ENCODE measurements at places on chromosomes 3 and 15. TPM values are rescaled to one million over a fixed set of nuclear protein-coding genes. Genes with fewer than 3 reads are reported as not detected.

DNA sequence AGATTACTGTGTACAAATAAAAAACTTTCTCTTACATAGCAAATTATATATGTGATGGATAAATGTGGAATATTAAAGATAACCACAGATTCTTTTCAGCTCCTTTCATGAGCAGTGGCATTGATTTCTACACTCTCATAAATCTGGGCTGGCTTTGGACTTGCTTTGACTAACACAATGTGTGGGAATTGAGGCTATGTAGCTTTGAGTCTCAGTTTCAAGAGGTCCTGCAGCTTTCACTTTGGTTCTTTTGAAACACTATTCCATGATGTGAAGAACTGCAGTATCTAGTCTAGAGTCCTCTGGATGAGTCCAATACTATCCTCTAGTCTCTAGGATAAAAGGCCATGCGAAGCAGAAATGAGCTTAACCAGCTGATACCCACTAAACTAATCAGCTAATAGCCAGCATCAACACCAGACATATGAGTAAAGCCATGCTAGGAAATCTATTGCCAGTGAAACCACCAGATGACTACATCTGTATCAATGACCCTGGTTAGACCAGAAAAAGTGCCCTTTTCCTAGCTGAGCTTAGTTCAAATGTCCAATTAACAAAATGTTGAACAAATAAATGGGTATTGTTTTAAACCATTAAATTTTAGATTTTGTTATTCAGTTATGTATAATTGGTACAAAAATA, 274.9 kb upstream of the ZPLD1 start:
- DNase-seq, result no peak

DNA sequence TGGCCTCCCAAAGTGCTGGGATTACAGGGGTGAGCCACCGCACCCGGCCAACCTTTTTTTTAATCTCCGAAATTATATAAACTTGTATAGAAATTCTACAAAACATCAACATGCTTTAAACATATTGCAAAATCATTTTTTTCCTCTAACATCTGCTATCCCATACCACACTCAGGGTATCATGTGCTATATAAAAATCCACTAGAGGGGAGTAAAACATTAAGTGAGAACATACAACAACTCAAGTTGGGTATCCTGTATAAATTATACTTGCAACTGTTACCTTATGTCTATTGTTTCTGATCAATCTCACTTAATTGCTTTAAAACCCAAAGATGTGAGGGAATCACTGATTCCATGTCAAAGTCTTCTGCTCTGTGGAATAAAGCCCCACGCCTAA, 71.9 kb upstream of the FBN1 start:
- DNase-seq, result no peak

- DNase-seq, result no peak
Measured at GRCh38 chr3:102081572-102082289, 232.4 kb downstream of the NFKBIZ start.

GRCh38 chr3:191030929-191031328, 168.1 kb upstream of the OSTN start:
- no peak for DNase-seq

DNA sequence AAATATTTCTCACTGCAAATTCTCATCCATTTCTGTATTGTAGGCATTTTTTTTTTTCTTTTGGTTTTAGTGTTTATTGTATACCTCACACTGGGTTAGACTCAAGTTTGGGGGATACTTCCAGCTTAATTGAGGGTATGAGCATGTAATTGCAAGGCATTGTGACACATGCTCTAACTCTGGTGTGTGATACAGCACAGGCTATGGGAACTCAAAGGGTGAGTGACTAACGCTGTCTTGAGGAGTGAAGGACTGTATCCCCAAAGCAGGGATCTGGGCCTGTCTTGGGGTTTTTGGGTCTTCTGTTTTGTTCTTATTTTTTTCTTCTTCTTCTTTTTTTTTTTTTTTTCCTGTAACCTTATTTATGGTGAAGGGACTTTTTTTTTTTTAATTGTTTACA, 26.9 kb downstream of the MAP2K1 start:
- DNase-seq, result no peak

THSD4 gene
- 38.0 TPM for total RNA-seq

DNA sequence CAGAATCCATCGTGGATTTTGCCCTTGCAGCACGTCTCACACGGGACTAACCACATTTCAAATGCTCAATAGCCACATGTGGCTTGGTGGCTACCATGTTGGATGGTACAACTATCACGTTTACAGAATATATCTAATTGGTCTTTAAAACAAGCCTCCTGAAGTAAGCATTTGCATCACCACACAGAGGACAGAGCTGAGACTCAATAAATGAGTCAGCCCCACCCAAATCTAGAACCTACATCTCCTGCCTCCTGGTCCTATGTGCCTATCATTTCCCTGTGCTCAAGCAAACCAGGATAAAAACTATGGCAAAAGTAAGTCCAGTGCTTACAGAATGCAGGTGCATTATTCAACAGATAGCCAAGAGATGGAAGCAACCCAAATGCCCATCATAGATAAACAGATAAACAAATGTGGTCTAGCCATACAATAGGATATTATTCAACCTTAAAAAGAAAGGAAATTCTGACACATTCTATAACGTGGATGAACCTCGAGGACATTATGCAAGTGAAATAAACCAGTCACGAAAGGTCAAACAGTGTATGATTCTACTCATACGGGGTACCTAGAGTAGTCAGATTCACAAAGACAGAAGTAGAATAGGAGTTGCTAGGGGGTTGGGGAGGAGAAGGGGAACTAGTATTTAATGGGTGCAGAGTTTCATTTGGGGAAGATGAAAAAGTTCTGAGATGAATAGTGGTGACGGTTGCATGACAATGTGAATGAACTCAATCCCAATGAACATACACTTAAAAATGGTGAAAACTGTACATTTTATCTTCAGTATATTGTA, 43.9 kb downstream of the SRGAP3 start:
- DNase-seq, result no peak

PPP2R3A gene
- total RNA-seq, result 51.8 TPM

SPSB4 gene
- 1.8 TPM for total RNA-seq

TLR9 gene
- not detected for total RNA-seq

DNA sequence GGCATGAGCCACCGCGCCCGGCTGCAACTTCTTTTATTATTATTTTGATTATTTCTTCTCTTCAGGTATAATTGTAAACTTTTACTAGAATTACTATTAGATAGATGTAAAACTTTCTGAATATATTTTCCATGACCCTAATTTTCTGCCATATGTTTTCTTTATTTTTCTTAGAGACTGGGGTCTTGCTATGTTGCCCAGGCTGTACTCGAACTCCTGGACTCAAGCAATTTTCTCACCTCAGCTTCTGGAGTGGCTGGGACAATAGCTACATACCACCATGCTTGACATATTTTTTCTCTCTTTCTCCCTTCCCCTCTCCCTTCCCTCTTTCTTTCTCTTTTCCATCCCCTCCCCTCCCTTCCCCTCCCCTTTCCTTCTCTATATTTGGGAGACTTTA, 29.6 kb upstream of the CHST2 start:
- no peak for DNase-seq

GRCh38 chr15:89101302-89102193, 13.3 kb downstream of the ABHD2 start:
- DNase-seq, result peak; percentile 68

DNA sequence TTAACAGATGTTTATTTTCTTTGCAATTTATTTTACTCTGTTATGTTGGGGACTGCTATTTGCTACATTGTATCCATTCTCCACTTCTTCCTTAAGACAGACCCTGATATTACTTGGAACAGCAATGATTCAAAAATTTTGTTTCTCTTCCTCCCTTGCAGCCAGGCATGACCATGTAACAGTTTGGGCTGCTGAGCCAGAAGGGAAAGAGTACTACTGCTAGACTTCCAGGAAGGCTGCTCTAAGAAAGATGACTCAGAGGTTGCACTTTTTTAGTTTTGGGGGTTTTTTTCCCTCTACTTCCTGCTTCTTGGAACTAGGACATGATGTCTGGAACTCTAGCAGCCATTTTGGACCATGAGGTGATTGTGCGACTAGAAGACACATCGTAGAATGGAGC, 10.3 kb downstream of the PRR20G start:
- DNase-seq, result peak; percentile 20

All from stomach (tissue), 19 donors.